ENCODE measurements at places on chromosomes 7 and 10. TPM values are rescaled to one million over a fixed set of nuclear protein-coding genes. Genes with fewer than 3 reads are reported as not detected.

ABCF2 gene
- 47.9 TPM for total RNA-seq

RSU1 gene
- 17.3 TPM for total RNA-seq

ANKRD30A gene
- total RNA-seq, result not detected

TSPAN12 gene
- 45.3 TPM for total RNA-seq

LIPK gene
- not detected for total RNA-seq

PAPSS2 gene
- total RNA-seq, result 77.9 TPM

LRRN3 gene
- not detected for total RNA-seq

CALCR gene
- total RNA-seq, result 0.14 TPM

ZPBP gene
- not detected for total RNA-seq

SPDYE8 gene
- total RNA-seq, result not detected

SMKR1 gene
- not detected for total RNA-seq

ADCYAP1R1 gene
- not detected for total RNA-seq

NME8 gene
- total RNA-seq, result not detected

Measured in Caki2 (cell line).